ENCODE measurements at places on chromosomes 11 and 22.

GRCh38 chr11:65574811-65575567, 864 bp upstream of the EHBP1L1 start:
- peak; percentile 87 for DNase-seq

DNA sequence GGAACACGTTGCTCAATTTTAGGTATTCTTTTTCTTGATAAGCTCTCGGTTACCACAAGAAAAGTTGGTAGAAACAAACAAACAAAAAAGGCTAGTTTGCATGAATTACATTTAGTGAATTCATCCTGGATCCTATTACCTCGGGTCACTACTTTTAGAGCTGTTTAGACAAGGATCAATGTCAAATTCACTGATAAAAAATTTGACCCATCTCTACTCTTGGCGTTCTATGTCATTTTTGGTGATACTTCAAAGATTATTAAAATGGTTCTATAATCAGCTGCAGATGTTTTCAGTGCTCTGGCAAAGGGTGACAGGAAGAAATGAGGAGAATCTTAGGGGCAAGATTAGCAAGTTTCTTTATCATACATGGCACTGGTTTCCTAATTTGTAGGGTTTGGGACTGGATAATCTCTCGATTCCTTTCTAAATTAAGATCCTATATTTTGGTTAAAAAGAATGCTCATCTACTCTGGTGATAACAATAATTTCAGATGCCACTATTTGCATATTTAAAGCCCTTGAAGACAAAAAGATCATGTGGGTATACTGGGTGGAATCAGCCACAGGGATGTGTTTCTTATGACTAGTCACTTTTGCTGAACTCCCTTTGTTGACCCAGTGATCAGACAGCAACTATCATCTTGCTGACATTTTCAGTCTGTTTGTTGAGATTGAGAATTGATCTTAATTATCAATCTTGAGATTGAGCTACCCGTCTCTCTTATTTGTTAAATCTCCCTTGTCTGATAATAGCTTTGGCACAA, 442.9 kb downstream of the AASDHPPT start:
- DNase-seq: no peak

- no peak for DNase-seq
Observed at GRCh38 chr11:96875712-96876111, 485.9 kb downstream of the JRKL start.

GRCh38 chr11:2191883-2192282, 20.3 kb upstream of the TH start:
- no peak for DNase-seq

GRCh38 chr22:38881997-38882879, 10.2 kb upstream of the CBX6 start:
- no peak for DNase-seq
